ENCODE measurements at places on chromosomes 2 and 18. TPM values are rescaled to one million over a fixed set of nuclear protein-coding genes. Genes with fewer than 3 reads are reported as not detected.
A peak's percentile ranks its signal among the peaks of the same experiment; 100 is the strongest.

DNA sequence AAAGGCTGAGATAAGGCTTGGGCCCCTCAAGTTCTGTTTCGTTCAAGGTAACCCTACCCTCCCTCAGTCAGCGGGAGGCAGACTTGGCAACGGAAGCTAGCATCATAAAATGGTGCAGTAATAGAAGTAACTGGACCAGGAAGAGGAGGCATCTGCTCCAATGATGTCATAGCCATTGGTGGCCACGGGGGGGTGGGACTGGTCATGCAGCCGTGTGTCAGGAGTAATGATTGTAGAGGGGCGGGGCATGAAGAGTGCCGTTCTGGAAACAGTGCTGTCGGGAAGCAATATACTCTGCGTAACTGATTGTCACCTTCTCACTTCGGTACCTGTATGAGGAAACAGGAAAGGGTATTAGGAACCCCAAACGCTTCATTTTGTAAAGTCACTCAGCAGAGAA lies 6.9 kb upstream of the POLR2D start:
- DNase-seq: no peak

DNA sequence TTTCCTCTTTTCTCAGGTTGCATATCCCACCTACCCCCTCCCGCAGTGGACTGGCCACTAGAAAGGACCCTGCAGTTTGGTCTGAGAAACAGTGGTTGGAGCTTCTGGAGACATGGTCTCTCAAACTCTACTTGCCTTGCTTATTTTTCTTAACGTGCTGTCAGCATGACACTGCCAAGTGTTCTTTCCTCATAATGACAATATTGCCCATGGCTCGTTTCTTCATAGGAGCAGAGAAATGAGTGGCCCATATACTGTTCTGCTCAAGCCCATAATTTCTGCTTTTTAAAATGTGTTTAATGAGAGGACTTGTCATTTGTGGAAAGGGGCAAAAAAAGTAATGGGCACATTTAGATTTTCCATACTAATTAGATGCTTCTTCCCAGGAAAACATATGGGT lies 828.7 kb downstream of the BCL11A start:
- DNase-seq: no peak

GRCh38 chr2:21727101-21727500 lies 603.3 kb downstream of the TDRD15 start:
- no peak for DNase-seq

- DNase-seq: peak; percentile 91
These were observed 3.3 kb downstream of the SMARCAL1 start for GRCh38 chr2:216415541-216415940.

DNA sequence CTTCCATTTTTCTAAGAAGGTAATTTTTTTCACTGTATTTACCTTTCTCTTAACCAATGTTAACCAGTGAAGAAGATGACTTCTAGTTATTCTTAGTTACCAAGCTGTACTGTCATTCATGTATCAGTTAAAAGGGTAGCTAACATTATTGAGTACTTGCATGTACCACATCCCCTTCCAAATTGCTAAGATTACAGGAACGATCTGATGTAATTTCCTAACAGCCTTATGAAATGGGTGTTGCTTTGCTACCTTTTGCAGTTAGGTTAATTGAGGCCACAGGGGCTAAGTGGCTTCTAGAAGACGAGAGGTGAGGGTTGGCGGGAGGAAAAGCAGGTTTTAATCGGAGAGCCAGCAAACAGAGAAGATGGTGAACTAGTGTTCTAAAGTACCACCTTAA lies 1.8 kb upstream of the SULT6B1 start:
- no peak for DNase-seq

- DNase-seq: no peak
These were observed 110.1 kb downstream of the RGPD3 start for GRCh38 chr2:106358081-106358480.

DNA sequence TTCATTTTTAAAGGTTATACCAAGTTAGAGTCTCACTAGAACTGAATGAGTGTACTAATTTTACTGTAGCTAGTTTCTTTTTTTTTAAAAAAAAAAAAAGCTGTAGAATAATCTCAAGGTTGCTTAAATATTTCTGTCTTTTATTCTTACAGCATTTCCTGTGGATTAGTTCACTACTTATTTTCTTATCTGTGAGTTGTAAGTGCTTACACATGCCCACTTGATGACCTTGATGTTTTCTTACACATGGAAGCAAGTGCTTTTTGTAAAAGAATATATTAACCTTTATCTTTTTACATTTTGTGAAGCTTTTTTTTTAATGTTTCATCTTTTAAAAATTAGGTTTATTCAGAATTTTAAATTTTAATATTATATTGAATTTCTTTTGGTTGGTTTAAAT lies 57.8 kb downstream of the MSH2 start:
- DNase-seq: no peak

- no peak for DNase-seq
These were observed 292.9 kb upstream of the SLC14A2 start for GRCh38 chr18:45322343-45322742.

The TCF23 gene
- 0.35 TPM for total RNA-seq

All from muscle of leg (tissue), 16 donors.